Stomach (tissue), 19 donors: ENCODE measurements at places on chromosomes 2 and 18.
A peak's percentile ranks its signal among the peaks of the same experiment; 100 is the strongest.

- no peak for DNase-seq
Measured at GRCh38 chr2:189641590-189641989, 19.7 kb upstream of the ASNSD1 start.

DNA sequence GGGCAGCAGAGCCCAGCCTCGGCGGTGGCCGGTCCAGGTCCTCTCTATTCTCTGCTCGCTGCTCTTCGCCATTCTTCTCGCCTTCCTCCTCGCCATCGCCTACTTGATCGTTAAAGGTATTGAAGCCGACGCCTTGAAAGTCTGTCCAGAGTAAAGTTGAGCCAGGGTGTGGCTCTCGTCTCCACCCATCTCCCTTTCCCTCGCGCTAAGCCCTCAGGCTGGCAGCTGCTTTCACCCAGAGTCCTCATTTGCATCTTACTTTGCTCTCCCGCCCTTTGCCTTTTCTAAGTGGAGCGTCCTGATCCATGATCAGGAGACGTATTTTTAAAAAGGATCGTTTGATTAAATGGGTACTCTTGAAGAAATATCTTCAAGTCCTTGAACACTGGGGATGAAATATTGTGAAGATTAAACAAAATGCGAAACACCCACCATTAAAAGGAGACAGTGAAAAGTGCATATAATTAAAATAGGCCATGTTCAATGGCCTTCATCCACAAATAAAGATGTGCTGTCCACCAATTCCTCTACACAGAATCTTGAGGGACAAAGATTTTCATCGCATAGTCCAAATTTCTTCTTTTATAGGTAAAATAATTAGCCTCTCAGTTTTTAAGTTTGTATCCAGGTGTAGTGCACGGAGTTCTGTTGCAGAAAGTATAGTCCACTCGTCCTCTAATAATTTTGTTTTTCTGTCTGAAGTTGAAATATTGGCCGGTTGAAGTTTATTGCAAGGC, 657 bp downstream of the ARL6IP6 start:
- DNase-seq, result peak; percentile 51

- DNase-seq, result no peak
Measured at GRCh38 chr2:20182241-20182931, 42.5 kb downstream of the SDC1 start.

- DNase-seq, result no peak
Measured at GRCh38 chr18:23351521-23351920, 101.6 kb upstream of the RIOK3 start.

- DNase-seq, result no peak
Measured at GRCh38 chr2:23135481-23136100, 249.4 kb upstream of the KLHL29 start.

DNA sequence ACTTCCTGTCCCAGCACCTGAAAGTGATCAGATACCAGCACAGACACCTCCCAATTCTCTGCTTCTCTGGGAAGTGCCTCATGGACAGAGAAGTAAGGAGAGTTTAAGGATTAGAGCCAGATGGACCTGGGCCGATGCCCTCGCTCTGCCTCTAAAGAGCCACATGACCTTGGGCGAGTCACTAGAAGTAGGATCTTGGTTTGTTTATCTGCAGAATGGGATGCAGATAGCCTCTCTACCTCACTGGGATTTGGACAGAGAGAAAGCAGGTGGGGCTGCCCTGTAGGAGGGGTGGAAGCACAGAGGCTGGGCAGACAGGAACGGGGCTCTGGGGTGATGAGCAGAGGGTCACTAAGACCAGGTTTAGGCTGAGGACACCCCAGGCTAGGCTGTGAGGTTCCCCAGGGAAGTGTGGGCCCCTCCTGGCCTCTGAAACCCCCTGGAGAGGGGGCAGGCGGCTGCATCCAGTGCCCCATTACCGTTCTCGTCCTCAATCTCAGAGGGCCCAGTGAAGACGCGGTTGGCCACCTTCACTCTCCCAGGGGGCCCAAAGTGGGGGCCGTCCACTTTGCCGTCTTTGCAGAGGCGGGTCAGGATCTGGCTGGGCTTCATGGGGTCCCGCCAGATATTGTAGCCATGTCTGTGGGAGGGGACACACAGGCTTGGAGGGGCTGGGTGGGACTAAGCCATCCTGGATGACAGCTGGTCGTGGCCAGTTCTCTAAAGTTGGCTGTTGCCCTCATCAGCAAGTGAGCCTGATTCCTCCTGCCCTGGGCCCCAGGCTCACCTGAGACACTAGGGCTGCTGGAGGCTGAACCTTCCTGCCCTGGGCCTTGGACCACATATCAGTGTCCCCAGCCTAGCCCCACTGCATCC, 13.3 kb downstream of the OTOF start:
- DNase-seq, result no peak

GRCh38 chr18:39938676-39939608, 2016.1 kb upstream of the PIK3C3 start:
- DNase-seq, result no peak

DNA sequence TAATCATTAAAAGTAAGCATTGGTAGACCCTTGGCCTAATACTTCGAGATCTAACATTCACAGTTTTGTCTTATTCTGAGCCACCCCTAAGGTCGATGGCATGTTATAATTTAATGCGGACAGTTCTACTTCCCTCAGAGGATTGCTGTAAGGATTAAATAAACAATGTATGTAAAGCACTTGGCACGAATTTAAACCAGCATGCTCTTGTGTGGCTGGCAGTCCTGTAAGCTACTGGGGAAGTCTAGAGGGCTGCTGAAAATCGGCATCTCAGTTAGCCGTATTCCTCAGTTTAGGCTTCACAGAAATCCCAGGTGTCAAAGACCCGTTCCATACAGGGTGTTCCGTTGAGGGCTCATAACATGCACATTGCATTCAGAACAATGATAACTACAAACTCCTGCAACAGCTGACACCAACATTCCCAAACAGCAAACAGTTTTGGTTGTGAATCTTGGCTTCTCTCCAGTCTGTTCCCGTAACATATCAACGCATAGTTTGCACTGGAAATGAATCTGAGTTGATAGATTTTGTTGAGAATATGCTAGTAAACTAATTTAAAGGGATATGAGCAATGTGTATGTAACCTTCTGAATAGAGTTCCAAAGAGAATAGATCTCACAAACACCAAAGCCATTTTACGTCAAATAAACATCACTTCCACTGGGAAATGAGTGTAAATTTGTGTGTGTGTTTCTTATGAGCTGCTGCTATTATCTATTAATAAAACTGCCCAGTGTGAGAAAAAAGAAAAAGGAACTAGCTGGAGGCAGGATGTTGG, 52.2 kb upstream of the ACKR3 start:
- DNase-seq, result peak; percentile 55

DNA sequence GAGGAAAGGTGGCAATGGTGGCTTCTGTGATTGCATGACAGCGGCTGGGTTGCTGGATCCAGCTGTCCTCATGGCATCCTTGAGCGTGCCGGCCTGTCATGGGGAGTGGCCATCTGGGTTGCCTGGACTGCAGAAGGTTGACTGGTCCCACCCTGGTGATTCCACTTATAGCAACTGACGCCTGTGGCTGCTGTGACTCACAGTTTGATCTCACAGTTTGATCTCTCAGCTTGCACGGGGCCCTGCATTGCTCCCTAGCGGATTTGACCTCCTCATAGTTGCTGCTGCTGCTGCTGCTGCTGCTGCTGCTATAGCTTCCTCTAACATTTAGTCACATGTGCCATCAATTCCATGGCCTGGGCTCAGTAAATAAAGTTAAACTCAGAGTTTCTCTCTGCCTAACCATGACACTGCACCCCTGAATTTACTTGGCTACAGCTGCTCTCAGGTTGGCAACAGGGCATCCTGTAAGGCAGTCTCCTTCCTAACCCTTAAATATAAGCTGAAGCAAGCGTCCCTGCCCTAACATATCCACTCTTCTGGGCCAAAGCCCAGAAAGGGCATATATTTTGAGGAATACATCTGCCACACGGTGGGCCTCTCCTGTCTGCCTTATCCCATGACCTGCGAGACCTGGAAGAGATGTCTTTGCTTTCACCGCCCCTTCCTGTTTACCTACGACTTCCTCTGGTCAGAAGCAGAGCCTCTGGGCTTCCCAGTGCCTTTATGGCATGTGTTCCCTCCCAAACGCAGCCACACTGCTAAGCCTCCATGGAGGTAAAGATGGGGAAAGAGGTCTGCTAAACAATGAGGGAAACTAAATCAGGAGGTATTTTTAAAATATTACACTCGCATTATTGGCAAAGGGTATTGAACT, 37.8 kb upstream of the CCDC150 start:
- peak; percentile 26 for DNase-seq
